Stomach (tissue), 19 donors: ENCODE measurements at places on chromosomes 5 and 9. TPM values are rescaled to one million over a fixed set of nuclear protein-coding genes. Genes with fewer than 3 reads are reported as not detected.

GRCh38 chr9:82127465-82127864, 138.9 kb downstream of the SPATA31D1 start:
- no peaks in the 10 kb centered on the region for H3K36me3 ChIP-seq
- no peak overlapping the region for H3K4me3 ChIP-seq
- no peaks in the 10 kb centered on the region for H3K27me3 ChIP-seq
- DNase-seq, result no peak

DNA sequence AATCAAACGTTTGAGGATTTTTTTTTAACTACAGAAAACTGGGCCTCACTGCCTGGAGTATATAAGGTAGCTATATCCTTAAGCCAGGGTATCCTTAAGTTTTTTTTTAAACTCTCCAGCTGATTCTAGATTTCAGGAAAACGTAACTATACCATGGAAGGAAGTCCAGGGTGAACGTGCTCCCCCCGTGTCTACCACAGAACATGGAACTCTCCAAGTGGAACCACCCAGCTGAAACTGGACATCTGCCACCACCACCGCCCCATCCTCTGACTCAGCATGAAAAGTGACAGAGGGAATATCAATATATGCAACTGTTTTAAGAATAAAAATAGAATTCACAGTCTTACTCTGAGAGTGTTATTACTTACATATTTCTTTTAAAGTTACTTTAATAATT, 61.3 kb downstream of the DROSHA start:
- no peaks in the 10 kb centered on the region for H3K4me1 ChIP-seq
- H3K36me3 ChIP-seq, result peaks cover 34% of the 10 kb centered on the region
- H3K27me3 ChIP-seq, result no peaks in the 10 kb centered on the region
- peak; percentile 33 for DNase-seq
- H3K27ac ChIP-seq, result no peak overlapping the region

OR1N1 gene
- not detected for total RNA-seq

GRCh38 chr5:173493846-173494245, 122.6 kb downstream of the BOD1 start:
- no peaks in the 10 kb centered on the region for H3K36me3 ChIP-seq
- peaks cover 3% of the 10 kb centered on the region for H3K4me1 ChIP-seq
- H3K27me3 ChIP-seq, result peaks cover 7% of the 10 kb centered on the region
- no peak overlapping the region for H3K27ac ChIP-seq
- DNase-seq, result no peak

WDR31 gene
- 0.58 TPM for total RNA-seq

GRCh38 chr5:10827571-10827970, 66.5 kb upstream of the DAP start:
- H3K4me1 ChIP-seq, result no peaks in the 10 kb centered on the region
- H3K4me3 ChIP-seq, result no peak overlapping the region
- H3K36me3 ChIP-seq, result no peaks in the 10 kb centered on the region
- H3K27me3 ChIP-seq, result no peaks in the 10 kb centered on the region

ICE1 gene
- 20.1 TPM for total RNA-seq

DNA sequence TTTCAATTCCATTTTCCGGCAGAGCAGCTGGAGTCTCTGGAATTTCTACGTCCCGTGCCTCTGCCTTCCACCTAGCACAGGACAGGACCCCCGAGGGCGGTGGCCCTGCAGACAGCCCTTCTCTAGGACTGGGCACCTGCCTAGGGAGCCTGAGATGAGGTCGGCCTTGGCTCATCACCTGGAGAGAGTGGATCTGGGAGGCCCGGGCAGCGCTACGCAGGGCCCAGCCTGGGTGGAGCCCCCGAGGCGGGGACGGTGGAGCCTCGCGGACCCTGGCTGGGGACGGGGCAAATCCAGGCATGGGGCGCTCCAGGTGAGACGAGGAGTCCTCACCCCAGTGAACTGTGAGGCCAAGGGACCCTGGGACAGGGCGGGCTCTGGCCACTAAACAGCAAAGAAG, 114.5 kb downstream of the MTRR start:
- DNase-seq, result no peak
- H3K4me3 ChIP-seq, result no peak overlapping the region
- H3K27me3 ChIP-seq, result no peaks in the 10 kb centered on the region

- no peak for DNase-seq
- no peak overlapping the region for H3K27ac ChIP-seq
- H3K4me1 ChIP-seq, result peaks cover 3% of the 10 kb centered on the region
These were observed 110.1 kb upstream of the RAD23B start for GRCh38 chr9:107172979-107173347.

DNA sequence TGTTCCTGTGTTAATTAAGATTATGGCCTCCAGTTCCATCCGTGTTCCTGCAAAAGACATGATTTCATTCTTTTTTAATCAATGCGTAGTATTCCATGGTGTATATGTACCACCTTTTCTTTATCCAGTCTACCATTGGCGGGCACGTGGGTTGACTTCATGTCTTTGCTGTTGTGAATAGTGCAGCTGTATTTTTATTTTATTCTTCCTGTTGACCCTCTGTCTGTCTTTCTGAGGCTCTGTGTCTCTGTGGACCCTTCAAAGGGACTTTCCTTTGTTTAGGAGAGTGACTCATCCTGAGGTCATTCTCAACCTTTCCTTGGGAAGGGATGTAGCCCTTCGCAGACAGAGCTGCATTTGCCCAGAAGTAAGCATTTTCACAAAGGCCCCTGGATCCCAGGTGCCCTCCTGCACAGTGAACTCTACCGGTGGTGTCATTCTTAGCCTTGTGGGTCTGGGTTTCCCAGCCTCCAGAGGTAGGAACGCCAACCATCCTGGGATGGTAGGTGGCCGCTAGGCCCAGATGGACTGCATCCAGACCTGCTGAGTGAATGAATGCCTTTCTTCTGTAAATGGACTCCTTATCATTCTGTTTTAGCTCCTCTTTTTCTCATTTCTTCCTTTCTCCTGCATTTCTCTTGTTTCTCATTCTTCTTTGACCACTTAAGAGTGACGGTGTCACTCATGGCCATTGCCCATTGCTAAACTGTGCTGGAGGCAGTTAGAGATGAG, 22.4 kb downstream of the TRIO start:
- no peaks in the 10 kb centered on the region for H3K36me3 ChIP-seq
- no peak overlapping the region for H3K4me3 ChIP-seq
- no peaks in the 10 kb centered on the region for H3K27me3 ChIP-seq
- DNase-seq, result no peak
- H3K4me1 ChIP-seq, result peaks cover 78% of the 10 kb centered on the region

- no peak overlapping the region for H3K27ac ChIP-seq
- H3K27me3 ChIP-seq, result no peaks in the 10 kb centered on the region
- H3K36me3 ChIP-seq, result no peaks in the 10 kb centered on the region
- no peaks in the 10 kb centered on the region for H3K4me1 ChIP-seq
- no peak for DNase-seq
These were observed 203.7 kb downstream of the ROR2 start for GRCh38 chr9:91746357-91746756.

DNA sequence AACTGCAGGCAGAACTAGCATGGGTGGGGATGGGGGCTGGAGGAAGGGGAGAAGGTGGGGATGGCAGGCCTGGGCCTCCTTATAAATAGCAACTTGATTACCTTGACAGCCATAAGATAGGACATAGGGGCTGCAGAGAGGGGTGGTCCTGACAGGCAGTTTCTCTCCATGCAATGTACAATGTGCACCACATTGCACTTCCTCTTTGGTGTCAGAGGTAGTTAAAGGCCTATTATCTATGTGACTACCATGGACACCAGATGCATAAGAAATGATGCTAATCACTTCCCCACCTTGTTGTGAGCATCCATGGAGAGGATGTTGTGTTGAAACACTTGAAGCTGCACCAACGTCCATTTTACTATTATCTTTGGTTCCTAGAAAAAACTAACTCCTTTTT, 20.2 kb upstream of the SUB1 start:
- H3K27ac ChIP-seq, result no peak overlapping the region
- no peaks in the 10 kb centered on the region for H3K27me3 ChIP-seq
- H3K4me3 ChIP-seq, result no peak overlapping the region
- H3K36me3 ChIP-seq, result no peaks in the 10 kb centered on the region
- no peaks in the 10 kb centered on the region for H3K4me1 ChIP-seq
- no peak for DNase-seq

MEGF9 gene
- total RNA-seq, result 15.8 TPM

SLC34A3 gene
- 0.18 TPM for total RNA-seq

DNA sequence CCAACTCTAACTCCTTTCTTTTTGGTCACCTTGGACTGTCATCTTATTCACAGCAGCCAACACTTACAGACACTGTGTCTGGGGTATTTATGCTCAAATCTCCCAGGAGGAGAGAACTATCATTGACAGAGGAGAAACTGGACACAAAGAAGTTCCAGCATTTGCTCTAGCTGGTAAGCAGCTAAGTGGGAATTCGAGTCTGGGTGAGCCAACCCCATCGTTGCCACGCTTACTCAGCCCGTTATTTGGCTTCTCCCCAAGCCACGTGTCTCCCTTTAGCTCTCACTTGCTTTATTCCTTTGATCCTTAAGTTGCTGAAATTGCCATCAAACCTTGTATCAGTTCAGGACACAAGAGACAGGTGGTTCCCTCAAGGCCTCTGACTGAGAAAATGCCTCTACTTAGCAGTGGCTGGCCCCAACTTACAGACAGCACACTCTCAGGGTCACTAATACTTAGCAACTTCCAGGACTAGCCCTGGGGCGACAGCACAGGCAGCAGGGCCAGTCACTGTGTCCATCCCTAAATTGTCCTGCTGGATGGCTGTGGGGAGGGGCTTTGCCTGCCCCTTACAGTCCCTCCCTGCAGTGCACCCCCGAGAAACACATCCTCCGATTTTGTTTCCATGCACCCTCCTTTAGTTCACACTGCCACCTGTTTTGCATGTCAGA, 1.4 kb downstream of the SLC36A2 start:
- peaks cover 48% of the 10 kb centered on the region for H3K27me3 ChIP-seq
- no peak for DNase-seq
- H3K4me3 ChIP-seq, result no peak overlapping the region
- H3K36me3 ChIP-seq, result no peaks in the 10 kb centered on the region
- no peak overlapping the region for H3K27ac ChIP-seq

DBH gene
- total RNA-seq, result under 0.01 TPM

DNA sequence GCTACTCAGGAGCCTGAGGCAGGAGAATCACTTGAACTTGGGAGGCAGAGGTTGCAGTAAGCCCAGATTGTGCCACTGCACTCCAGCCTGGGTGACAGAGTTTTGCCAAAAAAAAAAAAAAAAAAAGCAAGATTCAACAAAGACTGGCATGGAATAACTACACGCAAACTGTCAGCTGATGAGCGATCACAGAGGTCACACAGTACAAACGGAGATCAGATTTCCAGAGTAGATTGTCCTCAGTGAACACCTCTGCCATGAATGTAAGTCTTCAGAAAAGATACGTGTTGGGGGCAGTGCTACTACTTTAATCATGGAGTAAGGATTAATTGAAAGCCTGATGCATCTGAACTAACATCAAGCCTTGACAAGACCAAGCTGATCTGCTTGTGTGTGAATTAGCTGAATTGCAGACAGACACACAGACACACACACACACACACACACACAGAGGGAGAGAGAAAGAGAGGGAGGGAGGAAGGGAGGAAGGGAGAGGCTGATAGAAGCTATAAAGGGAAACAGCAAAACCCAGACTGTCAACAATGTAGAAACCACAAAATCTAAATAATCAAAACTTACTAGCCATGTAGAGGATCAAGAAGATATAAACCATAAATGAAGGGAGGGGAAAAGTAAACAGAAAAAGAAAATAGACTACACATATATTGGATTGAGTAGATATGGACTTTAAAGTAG, 222.9 kb upstream of the ZNF462 start:
- H3K36me3 ChIP-seq, result no peaks in the 10 kb centered on the region
- no peaks in the 10 kb centered on the region for H3K4me1 ChIP-seq
